Stimulated activated CD4-positive, alpha-beta T cell treated with anti-CD3 and anti-CD28 coated beads, Interleukin-1b, Interleukin-23, amount 100 ng/mL, for 1 hour (primary cell): ENCODE measurements at places on chromosomes 16 and 17.

DNA sequence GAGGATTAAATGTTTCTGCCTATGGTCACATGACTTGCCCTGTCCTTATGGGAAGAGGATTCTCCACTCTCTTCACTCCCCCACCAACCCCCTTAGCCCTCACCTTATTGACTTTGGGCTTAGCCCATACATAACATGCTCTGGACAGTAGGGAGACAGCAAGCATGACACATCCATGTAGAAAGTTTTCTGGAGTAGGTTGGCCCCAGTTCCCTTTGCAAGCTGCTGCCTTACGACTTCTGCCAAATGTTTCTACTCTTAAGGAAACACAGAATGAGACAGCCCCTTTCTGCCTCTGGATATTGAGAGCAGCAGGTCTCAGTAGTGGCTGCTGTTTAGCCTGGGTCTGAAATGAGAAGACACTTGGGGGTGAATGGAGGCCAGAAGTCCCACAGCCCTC is 282.2 kb downstream of the MAP2K6 start:
- no peak for DNase-seq

DNA sequence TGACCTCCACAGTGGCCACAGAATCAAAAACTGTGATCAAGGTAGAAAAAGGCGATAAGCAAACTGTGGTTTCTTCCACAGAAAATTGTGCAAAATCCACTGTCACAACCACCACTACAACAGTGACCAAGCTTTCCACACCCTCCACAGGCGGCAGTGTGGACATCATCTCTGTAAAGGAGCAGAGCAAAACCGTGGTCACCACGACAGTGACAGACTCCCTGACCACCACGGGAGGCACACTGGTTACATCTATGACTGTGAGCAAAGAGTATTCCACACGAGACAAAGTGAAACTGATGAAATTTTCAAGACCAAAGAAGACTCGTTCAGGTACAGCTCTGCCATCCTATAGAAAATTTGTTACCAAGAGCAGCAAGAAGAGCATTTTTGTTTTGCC is 83.6 kb downstream of the C17orf58 start:
- DNase-seq = no peak

DNA sequence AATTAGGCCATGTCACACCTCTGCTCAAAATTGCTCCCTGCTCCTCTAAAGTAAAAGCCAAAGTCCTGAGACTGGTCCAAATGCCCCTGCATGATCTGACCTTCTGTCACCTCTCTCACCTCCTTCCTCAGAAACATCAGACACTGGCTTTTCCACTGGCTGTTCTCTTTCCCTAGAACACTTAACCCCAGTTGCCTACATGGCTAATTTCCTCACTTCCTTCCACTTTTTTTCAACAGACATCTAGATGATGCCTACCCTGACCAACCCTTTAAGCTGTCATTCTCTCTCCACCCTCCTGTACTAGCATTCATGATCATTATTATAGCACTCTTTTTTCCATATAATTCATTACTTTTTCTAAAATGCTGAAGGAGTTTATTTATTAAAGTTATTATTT is 31.0 kb downstream of the CCT6B start:
- no peak for DNase-seq

GRCh38 chr16:67862623-67863583 is 9.9 kb upstream of the EDC4 start:
- no peak for DNase-seq

- no peak for DNase-seq
Observed at GRCh38 chr17:37828651-37829124, 83.8 kb upstream of the HNF1B start.

GRCh38 chr16:83973581-83974385 is 5.7 kb downstream of the NECAB2 start:
- no peak for DNase-seq

DNA sequence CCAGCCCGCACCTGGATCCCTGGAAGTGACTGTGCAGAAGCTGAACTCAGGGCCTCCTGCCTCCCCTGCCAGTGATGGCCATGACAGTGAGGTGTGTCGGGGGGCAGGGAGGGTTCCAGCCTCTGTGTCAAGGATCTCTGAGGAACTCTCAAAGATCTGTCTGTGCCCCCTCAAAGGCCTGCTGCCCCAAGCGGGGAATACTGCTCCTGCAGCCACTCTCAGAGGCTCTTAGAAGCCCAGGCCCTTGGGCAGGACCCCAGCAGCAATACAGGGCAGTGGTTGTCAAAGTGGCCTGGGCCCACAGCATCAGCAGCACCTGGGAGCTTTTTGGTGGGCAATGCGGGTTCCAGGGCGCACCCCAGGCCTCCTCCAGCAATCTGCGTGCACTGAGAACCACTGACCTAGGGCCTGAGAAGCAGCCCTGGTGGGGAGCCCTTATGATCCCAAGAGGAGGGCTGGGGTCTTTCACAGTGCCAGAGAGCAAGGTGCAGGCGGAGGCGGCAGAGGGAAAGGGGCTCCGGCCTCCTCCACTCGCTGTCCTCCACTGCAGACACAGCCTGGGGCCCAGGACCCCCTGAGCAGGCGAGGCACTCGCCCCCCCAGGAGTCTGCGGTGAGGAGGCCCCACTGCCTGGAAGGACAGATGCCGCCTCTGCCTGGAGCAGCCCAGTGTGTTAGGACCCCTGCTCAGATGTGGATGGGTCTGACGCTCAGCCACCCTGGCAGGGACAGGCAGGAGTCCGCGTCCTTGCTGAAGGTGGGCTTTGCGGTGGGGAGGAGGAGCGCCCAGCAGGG is 42.1 kb downstream of the ENGASE start:
- no peak for DNase-seq

DNA sequence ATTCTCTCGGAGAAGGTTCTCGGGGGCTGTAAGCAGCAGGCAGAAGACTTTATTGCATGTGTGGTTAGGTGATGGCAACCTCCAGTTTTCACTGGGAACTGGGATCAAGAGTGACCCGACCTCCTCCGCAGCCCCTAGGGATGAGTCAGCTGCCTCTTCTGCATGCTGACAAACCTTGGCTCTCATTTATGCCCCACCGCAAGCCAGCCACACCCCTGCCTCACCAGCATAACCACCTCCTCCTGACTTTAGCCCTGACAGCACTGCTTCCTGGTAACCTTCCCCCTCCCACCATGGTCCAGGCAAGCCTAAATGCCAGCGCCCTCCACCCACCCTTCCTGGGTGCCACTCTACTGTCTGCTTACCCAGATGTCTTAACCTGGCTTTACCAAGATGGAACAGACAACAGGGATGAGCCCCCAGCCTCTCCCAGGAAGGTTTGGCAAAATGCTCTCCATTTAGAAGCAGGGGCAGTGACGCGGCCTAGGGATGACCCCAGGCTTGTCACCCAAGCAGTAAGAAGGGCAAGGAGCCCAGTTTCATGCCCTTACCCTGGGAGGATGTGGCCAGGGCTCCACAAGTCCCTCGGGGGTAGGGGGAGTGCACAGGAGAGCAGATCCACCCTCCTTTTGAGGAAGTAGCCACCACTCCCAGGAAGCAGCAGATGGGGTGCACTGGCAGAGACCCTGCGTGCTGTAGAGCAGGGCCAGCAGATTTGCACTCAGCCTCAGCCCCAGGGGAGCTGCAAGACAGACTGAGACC is 73.5 kb downstream of the GOSR1 start:
- no peak for DNase-seq

DNA sequence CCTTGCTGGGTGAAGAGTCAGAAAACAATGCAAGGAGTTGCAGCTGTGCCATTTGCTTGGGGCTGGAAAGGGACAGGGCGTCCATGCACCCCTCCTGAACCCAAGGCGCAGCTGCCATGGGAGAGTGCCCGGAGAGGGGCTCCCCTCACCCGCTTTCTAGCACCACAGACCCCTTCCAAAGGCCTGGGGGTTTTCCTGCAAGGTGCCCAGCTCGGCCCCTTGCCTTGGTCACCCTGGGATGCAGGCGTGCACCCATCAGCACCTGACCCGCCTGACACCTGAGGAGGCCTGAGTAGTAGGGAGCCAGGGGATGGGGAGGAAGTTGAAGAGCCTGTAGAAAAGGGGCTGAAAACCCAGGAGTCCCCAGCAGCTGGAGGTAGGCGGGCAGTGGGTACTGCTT is 30.3 kb downstream of the TMEM186 start:
- no peak for DNase-seq
